ENCODE measurements at places on chromosomes 1 and 21.

- DNase-seq, result no peak
These were observed 31.1 kb downstream of the EDARADD start for GRCh38 chr1:236425031-236425663.

- DNase-seq, result no peak
These were observed 35.5 kb downstream of the COLGALT2 start for GRCh38 chr1:184002071-184002470.

DNA sequence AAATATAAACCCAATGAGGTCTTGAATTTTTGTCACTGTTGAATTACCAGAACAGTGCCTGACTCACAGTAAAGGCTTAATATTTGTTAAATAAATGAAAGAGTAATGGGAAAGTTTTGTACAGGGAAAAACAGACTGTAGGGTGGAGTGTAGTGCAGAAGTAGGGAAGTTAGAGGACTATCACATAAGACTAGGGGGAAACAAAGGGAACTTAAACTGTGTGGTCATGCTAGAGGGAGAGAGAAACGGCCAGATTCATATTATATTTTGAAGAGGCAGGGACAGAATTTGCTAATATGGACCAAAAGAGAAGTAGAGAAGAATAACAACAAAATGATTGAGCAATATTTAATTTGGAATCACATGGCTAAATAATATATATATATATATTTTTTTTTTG lies 14.8 kb downstream of the CTSK start:
- no peak for DNase-seq

- DNase-seq, result no peak
These were observed 88.9 kb upstream of the COL11A1 start for GRCh38 chr1:103197216-103197615.

- no peak for DNase-seq
These were observed 21.7 kb downstream of the ITPKB start for GRCh38 chr1:226717256-226717909.

DNA sequence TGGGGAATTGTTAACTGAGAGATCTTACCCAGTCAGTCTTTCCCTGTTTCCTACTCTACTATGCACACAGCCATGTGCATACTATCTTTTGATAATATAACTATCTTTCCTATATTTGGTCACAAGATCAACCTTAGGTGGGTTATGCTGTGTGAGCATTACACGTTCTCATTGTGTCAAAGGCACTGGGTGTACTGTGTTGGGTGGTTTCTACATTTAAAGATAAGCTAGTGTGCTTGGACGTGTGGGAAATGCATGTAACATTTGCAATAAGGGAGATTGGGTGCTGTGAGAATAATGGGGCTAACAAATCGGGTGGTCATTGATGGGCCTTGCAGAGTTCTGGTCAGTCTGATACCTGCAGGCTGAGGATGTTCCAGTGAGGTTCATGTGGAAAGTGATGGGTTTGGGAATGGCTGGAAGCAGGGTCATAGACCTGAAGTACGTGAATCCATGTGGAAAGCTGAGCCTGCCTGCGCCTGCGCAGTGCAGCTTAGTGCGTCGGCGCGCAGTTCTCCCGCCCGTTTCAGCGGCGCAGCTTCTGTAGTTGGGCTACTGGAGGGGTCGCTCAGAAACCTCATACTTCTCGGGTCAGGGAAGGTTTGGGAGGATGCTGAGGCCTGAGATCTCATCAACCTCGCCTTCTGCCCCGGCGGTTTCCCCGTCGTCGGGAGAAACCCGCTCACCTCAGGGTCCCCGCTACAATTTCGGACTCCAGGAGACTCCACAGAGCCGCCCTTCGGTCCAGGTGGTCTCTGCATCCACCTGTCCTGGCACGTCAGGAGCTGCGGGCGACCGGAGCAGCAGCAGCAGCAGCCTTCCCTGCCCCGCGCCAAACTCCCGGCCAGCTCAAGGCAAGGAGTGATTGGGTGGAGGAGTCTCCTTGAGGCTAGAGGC lies at the start of gene MSH4:
MSH4 (plus strand) TSS at position 507 of the 897 bp plus-strand sequence; CDS start at position 611, 104 bp downstream.
- DNase-seq, result no peak

DNA sequence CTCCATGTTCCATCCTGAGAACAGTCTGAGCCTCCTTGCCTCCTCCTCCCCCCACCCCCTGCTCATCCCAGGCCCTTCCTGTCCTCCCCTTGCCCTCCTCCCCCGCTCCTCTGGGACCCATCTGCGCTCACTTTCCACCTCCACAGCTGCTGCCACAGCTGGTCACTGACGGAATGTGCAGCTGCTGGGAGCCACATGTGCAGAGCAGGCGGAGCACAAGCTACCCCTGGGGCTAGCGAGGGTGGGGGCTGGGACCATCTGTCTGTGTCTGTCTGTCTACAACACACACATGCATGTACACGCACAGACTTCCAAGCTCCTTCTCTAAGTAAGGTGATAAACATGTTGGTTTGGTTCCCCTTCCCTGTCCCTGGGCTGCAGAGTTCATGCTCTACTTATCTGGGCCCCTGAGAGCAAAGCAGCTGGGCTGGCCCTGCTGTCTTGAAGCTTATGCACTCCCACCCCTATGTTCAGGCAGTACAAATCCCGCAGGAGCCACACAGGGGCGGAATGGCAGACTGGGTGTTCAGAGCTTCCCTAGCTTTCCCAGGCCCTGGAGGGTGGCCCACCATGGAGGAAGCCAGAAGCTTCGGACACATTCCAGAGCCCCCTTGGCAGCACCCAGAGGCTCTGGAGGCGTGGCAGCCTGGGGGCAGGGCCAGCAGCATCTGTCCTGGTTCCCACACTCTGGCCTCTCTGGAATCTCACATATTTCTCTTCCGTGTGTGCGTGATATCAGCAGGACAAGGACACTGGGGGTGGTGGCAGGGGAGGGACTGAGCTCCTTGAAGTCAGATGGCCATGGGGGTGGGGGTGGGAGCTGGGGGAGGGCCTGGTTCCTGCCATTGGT lies 7.0 kb upstream of the HEYL start:
- DNase-seq, result no peak
